ENCODE measurements at places on chromosomes 3 and 15. TPM values are rescaled to one million over a fixed set of nuclear protein-coding genes. Genes with fewer than 3 reads are reported as not detected.

DNA sequence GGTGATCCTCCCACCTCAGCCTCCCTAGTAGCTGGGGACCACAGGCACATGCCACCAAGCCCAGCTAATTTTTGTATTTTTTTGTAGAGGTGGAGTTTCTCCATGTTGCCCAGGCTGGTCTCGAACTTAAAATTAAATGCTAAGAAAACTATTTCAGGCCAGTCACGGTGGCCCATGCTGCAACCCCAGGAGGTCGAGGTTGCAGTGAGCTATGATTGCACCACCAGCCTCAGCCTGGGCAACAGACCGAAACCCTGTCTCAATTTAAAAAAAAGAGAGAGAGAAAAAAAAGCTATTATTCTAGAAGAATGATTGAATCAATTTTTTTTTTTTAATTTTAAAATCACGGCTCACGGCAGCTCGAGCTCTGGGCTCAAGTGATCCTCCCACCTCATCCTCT lies 4.7 kb downstream of the SLC51A start:
- no peak overlapping the region for H3K27ac ChIP-seq
- H3K36me3 ChIP-seq, result no peaks in the 10 kb centered on the region
- no peaks in the 10 kb centered on the region for H3K27me3 ChIP-seq
- H3K4me1 ChIP-seq, result peaks cover 10% of the 10 kb centered on the region

DNA sequence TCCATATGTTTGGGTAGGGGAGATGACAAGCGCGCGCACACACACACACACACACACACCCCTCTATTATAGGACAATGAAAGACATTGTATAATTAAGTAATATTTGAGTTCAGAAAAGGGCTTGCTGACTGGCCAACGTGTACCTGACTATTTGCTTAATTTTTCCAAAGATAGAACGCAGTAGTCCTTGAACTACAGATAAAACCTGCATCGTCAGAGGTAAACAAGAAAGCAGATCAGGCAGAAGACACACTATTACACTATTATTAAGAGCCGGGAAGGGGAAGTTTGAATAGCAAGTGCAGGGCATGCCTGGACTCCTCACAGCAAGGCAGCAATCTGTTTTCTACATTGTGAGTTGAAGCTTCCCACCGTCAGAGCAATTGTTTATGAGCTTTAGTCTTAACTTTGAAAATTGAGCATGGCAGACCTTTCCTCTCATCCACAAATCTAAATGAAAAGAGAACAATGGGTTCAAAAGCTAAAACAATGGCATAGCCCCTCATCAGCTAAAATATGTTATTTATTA lies 427.7 kb downstream of the GABRG3 start:
- H3K4me3 ChIP-seq, result no peak overlapping the region
- no peak overlapping the region for H3K27ac ChIP-seq
- no peaks in the 10 kb centered on the region for H3K36me3 ChIP-seq
- DNase-seq, result no peak
- no peaks in the 10 kb centered on the region for H3K4me1 ChIP-seq
- no peaks in the 10 kb centered on the region for H3K27me3 ChIP-seq

- H3K36me3 ChIP-seq, result no peaks in the 10 kb centered on the region
- H3K27ac ChIP-seq, result no peak overlapping the region
- no peaks in the 10 kb centered on the region for H3K4me1 ChIP-seq
- DNase-seq, result no peak
These were observed 8.4 kb upstream of the DCAF1 start for GRCh38 chr3:51508255-51508654.

Gene SAXO2
- polyA plus RNA-seq, result 9.6 TPM

- no peak for DNase-seq
- no peaks in the 10 kb centered on the region for H3K36me3 ChIP-seq
- H3K4me3 ChIP-seq, result no peak overlapping the region
These were observed 70.9 kb downstream of the IGF1R start for GRCh38 chr15:98719137-98719740.
